ENCODE measurements at places on chromosomes 3 and 15.

DNA sequence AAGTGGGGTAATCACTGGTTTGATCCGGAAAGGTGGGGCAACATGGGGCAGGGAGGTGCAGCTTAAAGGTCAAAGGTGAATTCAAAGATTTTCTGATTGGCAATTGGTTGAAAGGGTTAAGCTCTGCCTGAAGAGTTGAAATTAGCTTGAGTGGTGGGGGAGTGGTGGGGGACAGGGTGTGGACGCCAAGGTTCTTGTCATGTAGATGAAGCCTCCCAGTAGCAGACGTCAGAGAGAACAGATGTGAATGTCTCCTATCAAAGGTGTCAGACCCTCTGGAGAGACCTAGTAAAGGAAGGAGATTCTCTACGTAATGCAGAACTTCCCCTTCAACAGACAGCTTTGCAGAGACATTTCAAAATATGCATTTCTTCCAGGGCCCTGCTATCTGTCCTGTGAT, 62.8 kb downstream of the ABCC5 start:
- no peak for DNase-seq

GRCh38 chr3:188214442-188214841, 60.5 kb downstream of the LPP start:
- no peak for DNase-seq

DNA sequence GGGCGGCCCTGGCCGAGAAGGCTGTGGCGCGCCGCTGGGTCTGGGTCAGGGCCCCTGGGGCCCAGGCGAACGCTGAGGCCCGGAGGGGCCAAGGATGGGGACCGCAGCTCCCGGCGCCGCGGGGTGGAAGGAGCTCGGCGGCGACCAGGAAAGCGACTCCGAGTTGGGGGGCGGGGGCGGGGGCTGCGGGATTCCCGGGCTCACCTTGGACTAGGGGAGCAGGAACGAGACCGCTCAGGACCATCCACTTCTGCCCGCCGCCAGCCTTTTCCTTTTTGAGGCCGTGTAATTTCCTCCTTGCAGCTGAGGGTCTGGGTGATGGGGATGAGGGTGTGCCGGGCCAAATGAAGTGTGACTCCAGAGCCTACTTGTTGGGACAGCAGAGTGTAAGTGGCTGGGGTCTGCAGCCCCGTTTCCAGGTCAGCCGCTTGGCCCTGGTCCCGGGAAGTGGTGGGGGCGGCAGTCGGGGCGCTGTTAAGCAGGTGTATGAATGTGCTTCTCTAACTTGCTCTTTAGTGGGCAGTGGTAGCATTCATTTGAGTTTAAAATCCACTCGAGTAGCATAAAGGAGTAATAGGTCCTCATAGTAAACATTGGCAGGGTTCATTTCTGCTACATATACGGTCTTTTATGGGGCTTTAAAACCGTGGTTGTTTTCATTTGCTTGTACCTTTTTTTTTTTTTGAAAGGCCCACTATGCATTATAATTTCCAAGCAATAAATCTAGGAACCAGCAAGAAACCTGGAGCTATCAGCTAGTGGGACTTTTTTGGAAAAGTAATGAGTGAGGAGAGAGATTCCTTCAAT, 717 bp downstream of the PXK start:
- DNase-seq = peak; percentile 22

DNA sequence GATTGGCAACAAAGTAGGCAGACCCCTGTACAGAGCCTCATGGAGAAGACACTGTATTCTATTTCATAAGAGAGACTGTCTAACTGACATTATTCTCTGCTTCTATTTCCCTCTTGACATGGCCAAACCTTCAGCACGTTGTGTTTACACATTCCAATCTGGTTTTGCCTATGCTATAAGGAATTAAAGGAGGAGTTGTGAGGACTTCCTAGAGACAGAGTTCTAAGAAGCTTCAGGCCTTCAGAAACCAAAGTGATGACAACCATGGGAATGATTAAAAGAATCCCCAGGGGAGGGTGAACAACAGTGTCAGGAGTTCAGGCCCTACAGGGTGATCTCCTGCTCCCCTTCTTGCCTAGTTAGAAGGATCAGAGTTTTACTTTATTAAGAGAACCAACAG, 44.9 kb upstream of the CAPN7 start:
- DNase-seq = no peak

DNA sequence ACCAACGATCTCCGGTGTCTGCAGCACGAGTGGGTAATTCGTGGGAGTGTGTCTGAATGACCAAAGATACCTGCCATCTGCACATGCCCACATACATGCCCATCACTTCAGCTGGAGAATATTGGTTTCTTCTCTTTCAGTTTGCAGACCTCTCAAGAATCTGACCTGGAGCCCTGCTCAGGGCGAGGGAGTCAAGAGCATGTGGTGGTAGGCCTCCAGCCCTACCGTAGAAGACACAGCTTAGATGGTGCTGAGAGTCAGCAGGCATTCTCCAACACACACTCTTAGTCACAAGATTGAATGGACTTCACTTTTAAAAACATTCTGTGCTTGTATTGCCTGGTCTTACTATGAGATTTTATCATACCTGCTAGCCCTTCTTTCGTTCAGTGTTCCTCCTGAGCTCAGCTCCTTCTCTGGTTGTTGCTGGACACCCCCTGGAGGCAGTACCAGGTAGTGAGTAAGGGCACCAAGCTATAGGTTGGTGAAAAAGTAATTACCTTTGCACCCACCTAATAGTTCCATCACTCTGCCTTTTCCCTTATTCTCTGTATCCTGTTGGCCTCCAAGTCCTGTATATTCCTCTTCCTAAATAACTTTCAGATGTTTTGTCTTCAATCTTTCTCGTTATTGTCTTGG, 252.0 kb downstream of the CACNA2D3 start:
- peak; percentile 39 for DNase-seq

DNA sequence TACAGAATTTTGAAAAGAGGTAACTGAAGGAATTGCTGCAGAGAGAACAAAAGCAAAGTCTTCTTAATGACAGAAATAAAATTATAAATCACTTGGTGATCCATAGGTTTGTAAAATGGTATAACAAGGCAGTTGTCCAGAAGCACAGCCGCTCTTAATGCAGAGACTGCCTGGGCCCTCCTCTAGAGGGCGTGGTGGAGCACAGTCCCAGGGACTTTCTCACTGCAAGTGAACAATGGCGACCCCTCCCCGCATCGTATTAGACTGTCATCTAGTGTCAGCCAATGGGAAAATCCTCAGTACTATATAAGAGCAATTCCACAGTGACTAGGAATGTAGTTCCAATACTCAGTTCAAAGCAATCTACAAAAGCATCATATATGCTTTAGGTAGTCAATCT, 26.4 kb upstream of the ZBED2 start:
- DNase-seq = peak; percentile 52

DNA sequence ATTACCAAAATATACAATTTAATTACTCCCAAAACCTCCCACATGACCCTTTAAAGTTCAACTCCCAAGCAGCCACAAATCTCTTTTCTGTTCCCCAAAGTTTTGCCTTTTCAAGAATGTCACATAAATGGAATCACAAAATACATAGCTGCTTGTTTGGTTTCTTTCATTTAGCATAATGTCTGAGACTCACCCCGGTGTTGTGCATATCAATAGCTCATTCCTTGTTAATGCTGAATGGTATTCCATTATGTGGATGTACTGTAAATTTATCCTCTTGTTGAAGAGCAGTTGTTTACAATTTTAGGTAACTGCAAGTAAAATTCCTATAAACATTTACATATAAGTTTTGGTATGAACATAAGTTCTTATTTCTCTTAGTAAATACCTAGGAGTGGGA, 15.5 kb downstream of the NAA50 start:
- DNase-seq = no peak

- DNase-seq = no peak
Observed at GRCh38 chr3:134791992-134792391, 3.1 kb upstream of the EPHB1 start.

DNA sequence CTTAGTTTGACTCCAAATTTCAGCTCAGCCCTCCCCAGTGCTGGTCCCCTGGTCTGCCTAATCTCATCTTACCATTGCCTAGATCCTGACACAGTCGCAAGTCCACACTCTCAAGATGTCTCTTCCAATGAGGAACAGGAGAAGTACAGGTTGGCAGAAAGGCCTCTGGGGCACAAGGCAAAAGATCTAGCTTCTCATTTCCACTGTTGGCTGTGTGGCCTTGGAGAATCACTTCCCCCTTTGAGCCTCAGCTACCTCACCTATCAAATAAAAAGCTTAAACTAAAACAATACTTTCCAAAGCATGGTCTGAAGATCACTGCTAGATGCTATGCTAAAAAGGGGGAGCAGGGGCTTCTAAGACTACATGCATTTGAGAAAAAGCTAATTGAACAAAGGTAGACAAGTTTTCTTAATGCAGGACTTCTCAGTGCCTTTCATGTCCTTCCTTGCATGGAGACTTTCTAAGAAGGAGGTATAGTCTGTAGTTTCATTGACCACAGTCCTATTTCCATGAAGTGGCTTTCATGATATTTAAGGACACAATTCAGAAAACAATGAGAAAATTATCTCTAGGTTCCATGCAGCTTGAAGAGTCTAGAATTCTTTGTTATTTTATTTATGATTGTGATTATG, 118.0 kb upstream of the RAD18 start:
- no peak for DNase-seq

- DNase-seq = no peak
Observed at GRCh38 chr3:140770977-140771667, 93.3 kb downstream of the TRIM42 start.
